ENCODE measurements at places on chromosomes 6 and 20.
A peak's percentile ranks its signal among the peaks of the same experiment; 100 is the strongest.

GRCh38 chr6:143689852-143690251 lies 12.1 kb downstream of the PHACTR2 start:
- no peak for DNase-seq

DNA sequence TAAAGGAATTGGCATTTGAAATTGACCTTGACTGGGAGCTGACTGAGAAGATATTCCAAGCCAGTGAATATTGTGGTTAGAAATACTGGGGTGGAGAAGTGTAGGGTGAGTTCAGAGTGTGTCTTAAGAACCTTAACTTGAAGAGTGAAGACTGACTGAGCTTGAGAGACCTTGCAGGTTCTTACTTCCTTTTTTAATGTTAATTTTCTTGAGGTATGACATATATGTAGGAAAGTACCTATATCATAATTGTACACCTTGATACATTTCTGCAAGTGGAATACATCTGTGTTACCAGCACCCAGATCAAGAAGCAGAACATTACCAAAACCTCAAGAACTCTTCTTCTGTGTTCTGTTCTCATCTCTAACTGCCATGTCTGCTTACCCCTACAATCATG lies 11.0 kb downstream of the DHX35 start:
- DNase-seq = no peak

- DNase-seq = no peak
Observed at GRCh38 chr6:2508071-2508470, 242.7 kb downstream of the MYLK4 start.

DNA sequence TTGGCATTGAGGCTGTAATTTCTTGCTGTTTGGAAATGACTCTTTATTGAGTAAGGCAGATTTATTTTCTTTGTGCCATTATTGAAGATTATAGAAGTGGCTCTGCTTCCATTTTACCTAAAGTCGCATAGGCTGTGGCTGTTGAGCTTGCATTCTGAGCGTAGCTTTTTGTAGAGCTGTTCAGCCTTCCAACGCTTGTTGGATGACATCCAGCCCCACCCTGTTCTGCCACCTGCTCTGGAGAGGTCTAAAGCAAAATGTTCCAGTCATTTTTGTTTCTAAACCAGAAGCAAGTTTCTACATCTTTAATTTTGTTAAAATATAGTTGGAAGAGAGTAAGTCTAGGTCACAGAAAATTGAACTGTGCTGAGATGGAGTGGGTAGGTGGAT lies 24.4 kb downstream of the UST start:
- no peak for DNase-seq

- DNase-seq = no peak
Observed at GRCh38 chr20:16806886-16807285, 58.7 kb downstream of the OTOR start.

DNA sequence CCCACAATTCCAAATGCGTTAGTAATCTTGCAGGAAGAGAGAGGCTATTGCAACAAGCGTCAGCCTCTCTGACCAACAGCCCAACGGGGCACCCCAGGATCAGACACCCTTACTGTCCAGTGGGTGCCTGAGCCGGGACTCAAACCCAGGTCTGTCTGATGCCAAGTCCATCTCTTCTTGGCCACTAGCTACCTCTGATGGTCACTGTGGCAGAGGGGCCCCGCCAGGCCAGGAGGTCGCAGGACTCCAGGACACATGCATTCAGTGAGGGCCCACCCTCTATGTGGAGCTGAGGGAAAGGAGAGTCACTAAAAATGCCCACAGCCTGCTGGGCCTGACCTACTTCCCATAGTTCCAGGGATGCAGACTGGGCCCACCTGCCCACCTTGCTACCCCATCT lies 83.3 kb downstream of the PREX1 start:
- no peak for DNase-seq

GRCh38 chr6:122491919-122492555 lies 20.4 kb upstream of the SERINC1 start:
- DNase-seq = peak; percentile 37

DNA sequence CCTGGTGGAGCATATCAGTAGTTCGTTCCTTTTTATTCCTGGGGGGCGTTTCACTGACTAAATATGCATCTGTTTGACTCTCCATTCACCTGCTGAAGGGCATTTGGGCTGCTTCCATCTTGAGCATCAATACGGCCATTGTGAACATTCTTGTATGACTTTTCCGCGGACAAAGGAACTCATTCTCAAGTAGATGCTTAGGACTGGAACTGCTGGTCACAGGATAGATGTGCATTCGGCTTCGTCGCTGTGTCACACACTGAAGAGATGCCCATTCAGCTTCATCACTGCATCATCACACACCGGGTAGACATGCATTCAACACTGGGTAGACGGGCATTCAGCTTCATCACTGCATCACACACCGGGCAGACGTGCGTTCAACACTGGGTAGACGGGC lies 95.3 kb downstream of the TAF4 start:
- DNase-seq = no peak

- no peak for DNase-seq
Observed at GRCh38 chr20:20022498-20022897, 5.3 kb downstream of the NAA20 start.

DNA sequence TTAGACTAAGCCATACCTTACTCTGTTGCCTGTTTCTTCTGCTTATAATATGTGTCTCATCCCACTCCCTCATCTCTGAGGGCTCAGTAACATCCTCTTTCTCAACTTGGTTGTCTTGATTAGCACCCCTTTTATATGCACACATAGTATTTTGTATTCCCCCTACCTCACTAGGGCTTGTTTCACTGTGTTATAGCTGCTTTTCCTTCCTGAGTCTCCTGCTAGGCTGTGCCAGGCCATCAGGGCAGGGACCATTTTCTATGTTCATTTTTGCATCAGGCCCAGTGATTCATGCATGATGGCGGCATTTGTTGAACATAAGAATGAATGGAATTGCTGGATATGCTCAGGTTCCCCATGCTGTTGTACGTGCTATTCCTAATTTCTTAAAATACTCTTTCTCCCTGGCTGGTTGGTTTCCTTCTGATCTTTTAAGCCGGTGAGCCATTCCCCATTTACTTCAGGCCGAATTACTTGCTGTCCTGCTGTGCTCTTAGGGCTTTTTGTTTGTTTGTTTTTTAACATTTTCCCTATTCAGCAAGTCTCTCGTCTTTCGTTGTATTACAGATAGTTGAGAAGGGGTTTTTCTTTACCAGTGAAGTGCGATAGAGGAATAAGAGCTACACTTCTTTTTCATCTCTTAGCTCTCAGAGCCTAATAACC lies 183.2 kb downstream of the CARMIL1 start:
- no peak for DNase-seq

DNA sequence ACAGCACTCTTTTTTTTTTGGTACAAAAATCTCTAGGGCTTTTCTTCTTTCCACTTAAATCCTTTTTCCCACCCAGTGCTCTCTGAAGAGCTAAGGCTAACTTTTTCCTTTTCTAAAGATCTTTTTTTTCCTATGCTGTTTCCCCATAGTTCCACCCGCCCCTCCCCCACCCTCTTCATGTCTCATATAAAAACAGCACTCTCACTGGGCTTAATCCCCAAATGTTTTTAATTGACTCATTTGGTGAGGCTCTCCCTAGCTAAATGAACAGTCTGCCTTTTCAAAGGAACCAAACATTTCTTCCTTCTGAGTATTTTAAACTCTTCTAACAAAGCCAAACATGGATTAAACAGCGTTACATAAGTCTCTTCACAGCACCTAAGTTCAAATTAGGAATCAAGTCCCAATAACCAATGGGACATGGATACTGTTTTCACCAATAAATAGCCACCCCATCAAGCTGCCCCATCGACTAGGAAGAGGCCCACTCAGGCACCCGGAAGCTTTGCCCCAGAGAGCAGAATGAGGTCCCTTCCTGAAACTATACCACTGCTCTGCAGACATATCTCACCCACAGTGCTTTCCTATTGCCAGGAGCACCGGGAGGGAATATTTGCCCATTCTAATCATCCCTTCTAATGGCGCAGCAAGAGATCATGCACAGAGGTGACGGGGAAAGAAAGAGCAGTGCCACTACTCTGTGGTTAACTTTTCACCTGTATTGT lies 63.7 kb downstream of the ATXN1 start:
- no peak for DNase-seq

- no peak for DNase-seq
Observed at GRCh38 chr20:4726710-4727397, 5.1 kb downstream of the PRND start.

- no peak for DNase-seq
Observed at GRCh38 chr6:2706558-2706957, 44.2 kb downstream of the MYLK4 start.

GRCh38 chr6:52552278-52552643 lies 24.6 kb downstream of the TRAM2 start:
- no peak for DNase-seq

DNA sequence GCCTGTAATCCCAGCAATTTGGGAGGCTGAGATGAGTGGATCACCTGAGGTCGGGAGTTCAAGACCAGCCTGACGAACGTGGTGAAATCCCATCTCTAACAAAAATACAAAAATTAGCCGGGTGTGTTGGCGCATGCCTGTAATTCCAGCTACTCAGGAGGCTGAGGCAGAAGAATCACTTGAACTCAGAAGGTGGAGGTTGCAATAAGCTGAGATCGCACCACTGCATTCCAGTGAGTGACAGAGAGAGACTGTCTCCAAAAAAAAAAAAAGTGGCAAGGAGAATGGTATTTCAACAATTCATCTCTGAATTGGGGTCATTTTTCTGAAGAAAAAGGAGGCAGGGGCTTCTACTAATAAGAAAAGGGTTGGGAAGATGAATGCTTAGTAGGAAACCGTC lies 111.5 kb upstream of the NHSL1 start:
- DNase-seq = no peak

DNA sequence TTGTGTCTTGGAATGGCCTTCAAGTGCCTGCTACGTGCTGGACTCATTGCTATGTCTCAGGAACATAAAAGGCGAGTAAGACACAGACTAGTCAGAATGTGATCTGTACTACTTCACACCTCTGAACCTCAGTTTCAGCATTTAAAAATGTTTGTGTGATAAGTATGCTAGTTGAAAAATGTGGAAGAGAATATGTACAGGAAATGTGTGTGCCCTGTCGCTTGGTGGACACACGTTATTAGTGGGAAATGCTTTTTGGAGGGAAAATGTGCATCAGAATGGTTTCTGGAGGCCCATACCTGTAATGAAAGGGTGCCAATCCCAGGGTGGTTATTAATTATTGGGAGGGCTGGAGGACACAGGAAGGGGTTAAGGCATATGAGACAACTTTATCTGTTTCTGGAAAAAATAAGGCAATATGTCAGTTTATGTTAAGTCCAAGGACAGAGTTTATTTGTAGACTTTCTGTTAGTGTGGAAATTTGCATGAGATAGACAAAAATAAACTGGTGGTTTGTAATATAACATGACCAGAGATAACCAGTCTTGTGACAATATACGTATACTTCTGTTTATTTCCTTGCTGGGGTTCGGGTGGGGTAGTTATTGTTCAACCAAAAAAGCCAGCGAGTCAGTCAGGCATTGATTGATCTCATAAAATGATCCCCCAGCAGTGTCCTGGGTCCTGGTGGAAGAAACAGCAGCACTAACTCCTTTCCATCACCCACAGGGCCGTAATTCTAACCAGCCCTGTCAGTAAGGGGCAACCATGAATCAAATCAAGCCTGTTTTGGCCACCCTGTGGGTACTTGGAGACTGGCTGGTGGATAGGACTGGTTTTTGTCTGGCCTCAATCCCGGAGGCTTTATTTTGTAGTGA lies 117.9 kb downstream of the JARID2 start:
- DNase-seq = no peak

GRCh38 chr6:36933102-36933501 lies 21.4 kb upstream of the PI16 start:
- no peak for DNase-seq

DNA sequence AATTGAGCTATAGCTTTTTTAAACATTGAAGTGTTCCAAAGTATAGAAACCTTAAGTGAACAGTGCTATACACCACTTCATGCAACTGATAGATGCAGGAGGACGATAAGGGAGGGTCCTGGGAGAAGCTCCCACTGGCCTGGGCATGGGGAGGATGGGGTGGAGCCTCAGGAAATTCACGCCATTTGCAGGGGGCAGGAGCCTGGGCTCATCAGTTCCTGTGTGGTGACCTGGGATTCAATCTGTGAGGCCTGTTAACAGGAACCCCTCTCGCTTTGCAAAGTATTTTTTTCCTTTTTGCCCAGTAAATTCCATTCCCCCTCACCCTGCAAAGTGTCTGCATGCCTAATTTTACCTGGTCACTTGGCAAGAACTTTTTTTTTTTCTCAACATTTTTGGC lies 11.0 kb upstream of the ASCC3 start:
- DNase-seq = no peak

- no peak for DNase-seq
Observed at GRCh38 chr6:39075010-39075686, 26.6 kb downstream of the GLP1R start.

DNA sequence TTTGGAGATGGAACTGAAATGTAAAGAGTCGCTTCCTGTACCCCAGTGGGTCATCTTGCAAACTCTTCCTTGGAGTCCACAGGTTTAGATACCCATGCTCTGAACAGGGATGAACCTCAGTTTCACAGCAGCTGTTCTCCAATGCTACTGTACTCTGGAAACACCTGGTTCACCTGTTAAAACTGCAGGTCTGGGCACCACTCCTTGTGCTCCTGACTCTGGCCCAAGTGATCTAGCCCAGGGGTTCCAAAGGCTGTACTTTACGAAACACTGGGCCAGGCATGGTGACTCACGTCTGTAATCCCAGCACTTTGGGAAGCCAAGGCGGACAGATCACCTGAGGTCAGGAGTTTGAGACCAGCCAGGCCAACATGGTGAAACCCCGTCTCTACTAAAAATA lies 102.1 kb downstream of the ATP9A start:
- DNase-seq = no peak

- DNase-seq = no peak
Observed at GRCh38 chr20:3711484-3711941, 887 bp downstream of the SIGLEC1 start.

DNA sequence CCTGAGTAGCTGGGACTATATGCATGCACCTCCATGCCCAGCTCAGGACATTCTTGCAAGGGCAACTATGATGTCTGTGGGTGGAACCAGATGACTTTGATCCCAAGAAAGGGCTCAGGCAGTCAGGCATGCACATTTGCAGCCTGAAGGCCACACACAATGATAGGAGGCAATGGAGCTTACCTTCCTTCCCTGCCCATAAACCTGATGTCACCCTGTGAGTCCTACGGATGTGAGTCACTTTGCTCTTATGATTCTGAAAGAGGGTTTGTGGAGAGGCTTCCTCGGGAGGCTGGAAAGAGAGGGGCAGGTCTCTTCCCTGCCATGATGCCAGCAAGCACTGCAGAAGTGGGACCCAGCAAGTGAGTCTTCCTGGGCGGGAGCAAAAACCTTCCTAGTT lies 202.4 kb downstream of the LY86 start:
- no peak for DNase-seq

Data from stimulated activated CD8-positive, alpha-beta memory T cell treated with anti-CD3 and anti-CD28 coated beads, Interleukin-7, amount 100 ng/mL, for 1 hour (primary cell).